MCF 10A (cell line): ENCODE measurements at places on chromosomes 5 and 9.

GRCh38 chr9:15553528-15553898 lies 670 bp downstream of the CCDC171 start:
- no peaks in the 10 kb centered on the region for H3K36me3 ChIP-seq
- peak overlapping the region; percentile 88 for H3K4me3 ChIP-seq
- H3K27ac ChIP-seq, result peak overlapping the region; percentile 52
- no peak for DNase-seq

- H3K4me1 ChIP-seq, result no peaks in the 10 kb centered on the region
- H3K27me3 ChIP-seq, result peaks cover 31% of the 10 kb centered on the region
- peaks cover 8% of the 10 kb centered on the region for H3K36me3 ChIP-seq
- DNase-seq, result peak; percentile 27
These were observed 13.1 kb upstream of the IFNA5 start for GRCh38 chr9:21317956-21318923.

DNA sequence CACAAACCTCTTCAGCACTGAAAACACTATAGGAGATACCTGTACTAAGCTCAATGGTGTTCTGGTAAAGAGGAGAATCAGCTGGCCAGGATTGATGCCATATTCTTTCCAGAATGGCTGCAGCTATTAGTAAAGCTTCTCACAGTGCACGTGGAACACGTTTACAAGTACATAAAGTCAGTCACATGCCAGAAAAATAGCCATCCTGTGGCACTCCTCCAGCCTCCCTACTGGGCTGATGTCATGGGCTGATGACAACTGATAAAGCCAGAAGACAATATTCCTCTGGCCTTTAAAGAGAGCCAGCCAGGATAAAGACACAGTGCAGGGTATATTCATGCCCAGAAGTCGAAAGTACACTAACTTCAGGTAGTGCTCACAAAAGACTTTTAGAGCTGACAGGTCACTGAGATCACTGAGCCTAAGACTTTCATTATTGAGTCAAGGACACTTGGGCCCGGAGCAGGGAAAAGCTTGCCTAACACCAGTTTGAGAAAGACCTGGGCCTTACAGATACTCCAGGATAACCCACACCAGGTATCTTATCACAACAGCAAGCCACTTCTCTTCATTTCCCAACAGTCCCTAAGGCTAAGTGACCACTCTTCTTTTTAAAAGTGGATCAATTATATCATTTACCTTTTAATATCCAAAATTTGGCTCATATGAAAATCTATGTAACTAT lies 29.4 kb downstream of the ABITRAM start:
- DNase-seq, result no peak
- no peak overlapping the region for H3K4me3 ChIP-seq
- no peaks in the 10 kb centered on the region for H3K27me3 ChIP-seq
- H3K36me3 ChIP-seq, result peaks cover 15% of the 10 kb centered on the region
- no peak overlapping the region for H3K27ac ChIP-seq

GRCh38 chr9:86721843-86722705 lies 225.2 kb downstream of the GAS1 start:
- no peaks in the 10 kb centered on the region for H3K36me3 ChIP-seq
- H3K4me1 ChIP-seq, result peaks cover 11% of the 10 kb centered on the region
- peak overlapping the region; percentile 63 for H3K27ac ChIP-seq
- no peak overlapping the region for H3K4me3 ChIP-seq
- no peaks in the 10 kb centered on the region for H3K27me3 ChIP-seq

DNA sequence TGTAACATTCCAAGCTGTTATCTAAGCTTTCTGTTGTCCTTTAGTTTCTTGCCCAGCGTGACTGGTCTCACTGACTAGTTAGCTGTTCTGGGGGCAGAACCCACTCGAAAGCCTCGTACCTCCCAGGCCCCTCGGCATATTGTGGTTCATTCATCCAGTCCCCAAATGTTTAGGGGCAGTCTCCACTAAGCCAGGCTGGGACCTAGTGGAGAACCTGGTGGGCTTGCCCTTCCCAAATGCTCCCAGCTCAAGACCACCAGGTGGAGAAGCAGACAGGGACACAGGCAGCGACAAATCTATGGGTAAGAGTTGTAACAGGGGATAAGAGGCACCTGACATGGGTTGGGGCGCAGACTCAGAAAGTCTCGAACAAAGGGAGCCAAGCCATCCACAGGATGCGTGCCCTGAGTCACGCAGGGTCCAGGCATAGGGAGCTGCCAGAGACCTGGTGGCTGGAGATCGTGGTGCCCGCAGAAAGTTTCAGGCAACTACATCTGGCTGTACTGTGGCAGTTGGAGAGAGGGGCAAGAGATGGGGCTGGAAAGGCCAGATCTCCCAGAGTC lies 851 bp upstream of the EEIG1 start:
- H3K27ac ChIP-seq, result peak overlapping the region; percentile 71
- H3K36me3 ChIP-seq, result no peaks in the 10 kb centered on the region
- DNase-seq, result no peak
- H3K4me3 ChIP-seq, result peak overlapping the region; percentile 89
- H3K27me3 ChIP-seq, result no peaks in the 10 kb centered on the region
- H3K4me1 ChIP-seq, result peaks cover 18% of the 10 kb centered on the region

GRCh38 chr9:107260437-107261081 lies 22.5 kb upstream of the RAD23B start:
- no peak overlapping the region for H3K4me3 ChIP-seq
- H3K27me3 ChIP-seq, result no peaks in the 10 kb centered on the region
- H3K4me1 ChIP-seq, result peaks cover 5% of the 10 kb centered on the region
- no peak overlapping the region for H3K27ac ChIP-seq
- DNase-seq, result no peak
- no peaks in the 10 kb centered on the region for H3K36me3 ChIP-seq

- peak; percentile 39 for DNase-seq
- peaks cover 86% of the 10 kb centered on the region for H3K27me3 ChIP-seq
- H3K36me3 ChIP-seq, result no peaks in the 10 kb centered on the region
- no peak overlapping the region for H3K4me3 ChIP-seq
- H3K27ac ChIP-seq, result no peak overlapping the region
These were observed 53.1 kb upstream of the EDIL3 start for GRCh38 chr5:84437673-84438315.

- no peak for DNase-seq
- H3K27me3 ChIP-seq, result no peaks in the 10 kb centered on the region
- H3K4me1 ChIP-seq, result no peaks in the 10 kb centered on the region
- no peak overlapping the region for H3K27ac ChIP-seq
These were observed 100.2 kb upstream of the S1PR3 start for GRCh38 chr9:88891040-88891439.

DNA sequence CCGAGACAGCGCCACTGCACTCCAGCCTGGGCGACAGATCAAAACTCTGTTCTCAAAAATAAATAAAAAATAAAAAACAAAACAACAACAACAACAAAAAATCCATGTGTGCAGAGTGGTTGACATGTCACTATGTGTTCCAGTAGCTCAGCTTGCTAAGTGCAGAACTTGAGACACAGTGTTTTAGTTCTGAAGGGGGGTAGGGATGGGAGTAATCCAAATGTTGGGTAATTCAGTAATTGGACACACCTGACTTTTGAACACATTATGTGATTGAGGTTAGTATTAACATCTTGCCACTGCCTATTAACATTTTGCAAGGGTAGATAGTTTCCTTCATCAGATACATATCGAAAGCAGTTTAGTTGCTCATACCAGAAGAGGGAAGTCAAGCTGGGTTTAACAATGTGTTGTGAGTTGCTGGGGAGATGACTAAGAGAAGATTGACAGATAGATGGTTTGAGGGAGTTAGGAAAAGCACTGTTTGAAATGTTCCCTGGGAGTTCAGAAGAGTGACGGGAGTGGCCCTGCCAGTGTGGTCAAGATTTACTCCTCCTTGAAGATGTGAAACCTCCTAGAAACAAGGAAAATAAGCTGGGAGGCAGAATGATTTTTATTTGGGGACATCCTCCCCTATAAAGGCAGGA lies 928 bp downstream of the HACD4 start:
- no peaks in the 10 kb centered on the region for H3K36me3 ChIP-seq
- no peak for DNase-seq
- H3K27ac ChIP-seq, result no peak overlapping the region
- H3K27me3 ChIP-seq, result no peaks in the 10 kb centered on the region
